Inflammatory macrophage (primary cell): ENCODE measurements at places on chromosomes 6 and 20.

DNA sequence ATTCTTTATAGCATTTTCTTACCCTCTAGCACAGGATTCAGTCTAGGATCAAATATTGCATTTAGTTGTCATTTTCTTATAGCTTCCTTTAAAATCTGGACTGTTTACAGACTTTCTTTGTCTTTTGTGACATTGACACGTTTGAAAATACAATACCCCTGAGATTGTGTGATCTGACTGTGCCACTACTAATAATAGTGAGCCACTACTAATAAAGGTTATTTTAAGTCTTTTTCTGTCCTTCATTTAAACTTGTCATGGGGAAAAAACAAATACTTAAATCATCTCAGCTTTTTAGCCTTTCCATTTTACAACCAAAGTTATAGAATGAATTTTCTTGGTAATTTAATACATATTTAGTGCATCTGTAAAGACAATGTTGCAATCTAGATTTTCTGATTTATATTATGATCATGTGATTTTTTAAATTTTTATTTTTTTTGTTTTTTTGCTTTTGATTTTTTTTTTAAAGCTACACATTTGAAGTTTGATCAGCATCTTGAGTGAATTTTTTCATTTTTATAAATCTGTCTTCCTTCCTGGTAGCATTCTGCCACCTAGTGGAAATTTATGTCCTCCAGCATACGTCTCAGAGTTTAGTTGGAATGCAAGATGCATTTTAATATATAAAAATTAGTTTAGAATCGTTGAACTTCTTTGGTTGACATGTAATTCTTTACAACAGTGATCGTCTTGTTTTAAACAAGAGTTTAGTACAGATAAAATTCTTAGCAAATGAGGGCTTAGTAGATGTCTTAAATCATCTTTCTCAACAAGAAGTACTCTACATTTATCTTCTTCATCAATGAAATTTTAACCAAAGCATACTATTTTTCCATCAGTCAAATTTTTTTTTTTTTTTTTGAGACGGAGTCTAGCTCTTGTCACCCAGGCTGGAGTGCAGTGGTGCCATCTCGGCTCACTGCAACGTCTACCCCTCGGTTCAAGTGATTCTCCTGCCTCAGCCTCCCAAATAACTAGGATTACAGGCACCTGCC, 119.4 kb downstream of the NCOA3 start:
- DNase-seq: peak; percentile 64

DNA sequence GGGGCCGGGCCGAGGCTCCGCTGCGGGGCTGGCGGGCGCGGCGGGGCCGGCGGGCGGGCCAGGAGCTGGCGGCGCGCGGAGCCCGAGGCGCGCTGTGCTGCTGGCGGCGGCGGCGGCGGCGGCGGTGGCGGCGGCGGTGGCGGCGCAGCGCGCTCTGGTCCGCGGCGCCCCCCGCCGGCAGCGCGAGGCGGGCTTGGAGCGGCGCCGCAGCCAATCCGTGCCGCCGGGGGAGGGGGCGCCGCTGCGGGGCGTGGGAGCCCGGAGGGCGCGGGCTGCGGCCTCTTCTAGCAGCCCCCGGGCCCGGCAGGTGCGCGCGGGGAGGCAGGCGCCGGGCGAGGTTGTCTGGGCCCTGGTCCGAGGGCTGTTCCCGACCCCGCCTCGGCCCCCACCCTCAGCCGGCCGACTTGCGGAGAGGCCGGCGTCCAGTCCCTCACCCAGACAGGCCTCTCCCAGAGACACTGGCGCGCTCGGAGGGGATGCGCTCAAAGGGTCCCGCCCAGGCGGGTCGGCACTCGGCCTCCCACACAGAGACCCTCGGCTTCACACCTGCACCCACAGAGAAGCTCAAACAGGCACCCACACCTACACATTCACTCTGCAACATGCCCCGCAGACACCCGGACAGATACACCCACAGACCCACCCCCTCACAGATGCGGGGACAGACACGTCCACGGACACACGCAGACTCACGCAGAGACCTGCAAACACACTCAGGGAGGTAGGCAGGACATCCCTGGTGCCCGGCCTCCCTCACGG, at the start of gene RIMS4:
TSS of gene RIMS4 (minus strand) at position 156 of the 759 bp plus-strand sequence. CDS start 275 bp downstream, outside the sequence.
- no peak for DNase-seq

GRCh38 chr6:47083586-47084047, 41.5 kb upstream of the ADGRF1 start:
- DNase-seq: peak; percentile 4

DNA sequence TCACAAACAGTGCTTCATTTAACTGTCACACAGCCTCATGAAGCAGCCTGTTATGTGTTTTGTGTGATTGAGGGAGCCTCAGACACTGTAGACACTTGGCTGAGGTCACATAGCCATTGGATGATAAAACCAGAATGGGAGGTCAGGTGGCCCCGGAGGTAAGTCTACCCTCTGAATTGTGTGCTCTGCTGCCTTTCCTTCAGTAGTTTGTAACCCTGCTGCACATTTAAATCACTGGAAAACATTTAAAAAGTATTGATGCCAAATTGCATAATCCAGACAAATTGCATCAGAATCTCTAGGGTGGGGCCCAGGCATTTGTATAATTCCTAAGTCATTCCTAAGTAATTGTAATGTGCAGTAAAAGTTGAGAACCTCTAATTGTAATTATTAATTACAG, 85.2 kb upstream of the ECI2 start:
- DNase-seq: no peak

- DNase-seq: no peak
Observed at GRCh38 chr6:20227350-20227749, 15.1 kb upstream of the MBOAT1 start.

DNA sequence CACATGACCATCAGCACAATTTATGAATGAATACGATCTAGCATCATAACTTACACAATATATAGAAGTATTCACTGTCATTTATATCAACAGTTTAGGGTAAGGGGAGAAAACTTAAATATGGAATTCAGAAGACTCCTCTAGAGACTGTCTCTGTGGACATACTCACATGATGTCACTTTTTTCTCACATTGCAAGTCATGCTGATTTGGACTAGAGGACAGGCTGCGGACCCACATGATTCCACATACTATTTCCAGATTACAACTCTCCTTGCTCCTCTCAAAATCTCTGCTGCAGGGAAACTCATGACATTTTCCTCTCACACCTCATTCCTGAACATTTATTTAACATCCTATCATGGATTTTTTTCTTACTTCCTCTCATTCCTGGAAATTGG, 13.4 kb downstream of the CRISP1 start:
- no peak for DNase-seq

- peak; percentile 43 for DNase-seq
Observed at GRCh38 chr20:18712131-18712530, 101.5 kb upstream of the SCP2D1 start.

DNA sequence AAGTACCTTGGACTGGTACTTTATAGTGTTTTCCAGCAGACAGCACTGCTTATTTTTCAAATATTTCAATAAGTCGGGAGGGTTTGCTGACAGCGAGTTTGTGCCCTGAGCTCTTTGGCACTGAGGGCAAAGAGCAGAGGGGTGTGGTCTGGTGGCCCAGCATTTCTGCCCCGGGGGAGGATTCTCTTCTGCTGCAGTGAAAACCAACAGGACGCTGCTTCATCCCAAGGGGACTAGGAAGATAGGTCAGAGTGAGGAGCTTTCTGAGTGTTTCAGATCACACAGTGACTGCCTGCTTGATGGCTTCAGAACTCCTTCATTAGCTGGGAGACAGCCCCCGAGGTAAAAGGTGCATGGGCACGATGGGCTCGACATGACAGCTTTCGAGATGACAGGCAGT, 8.6 kb downstream of the ULBP2 start:
- no peak for DNase-seq

DNA sequence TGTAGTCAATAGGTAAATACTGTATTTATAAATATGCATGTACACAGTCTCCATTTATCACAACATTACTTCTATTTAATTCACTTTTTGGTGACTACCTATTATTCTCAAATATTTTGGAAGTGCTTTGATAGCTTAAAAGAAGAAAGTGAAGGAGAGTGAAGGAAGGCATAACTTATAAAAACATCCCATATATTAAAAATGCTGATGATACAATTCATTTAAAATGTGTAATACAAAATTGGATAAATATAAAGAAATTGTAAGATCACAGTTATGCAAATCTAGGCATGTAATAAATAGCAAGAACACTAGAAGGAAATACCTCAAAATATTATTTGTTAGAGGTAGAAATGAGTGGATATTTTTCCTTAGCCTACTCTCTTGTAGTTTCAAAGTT, 111.6 kb upstream of the ADTRP start:
- DNase-seq: no peak

DNA sequence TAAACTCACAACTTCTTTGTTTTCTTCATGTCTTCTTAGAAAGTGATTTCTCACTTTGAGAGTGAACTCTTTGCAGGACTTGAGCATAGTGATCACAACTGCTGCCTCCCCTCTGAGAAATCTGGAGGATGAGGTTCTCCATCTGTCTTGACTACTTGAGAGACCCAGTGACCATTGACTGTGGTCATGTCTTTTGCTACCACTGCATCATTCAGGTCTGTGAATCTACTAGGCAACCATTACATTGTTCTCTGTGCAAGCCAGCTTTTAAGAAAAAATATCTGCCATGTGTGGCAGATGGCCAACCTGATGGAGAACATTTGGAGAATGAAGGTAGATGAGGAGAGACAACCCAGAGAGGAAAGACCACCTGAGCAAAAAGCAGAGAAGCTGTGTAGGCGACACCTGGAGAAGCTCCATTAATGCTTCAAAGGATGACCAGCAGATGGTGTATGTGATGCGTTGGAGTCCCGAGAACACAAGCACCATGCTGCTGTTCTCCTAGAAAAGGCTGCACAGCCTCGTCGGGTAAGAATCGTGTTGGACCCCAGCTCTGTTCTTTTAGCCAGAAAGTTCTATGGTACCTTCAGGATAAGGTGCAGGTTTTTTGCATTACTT, 25.1 kb upstream of the TRIM26 start:
- peak; percentile 4 for DNase-seq

DNA sequence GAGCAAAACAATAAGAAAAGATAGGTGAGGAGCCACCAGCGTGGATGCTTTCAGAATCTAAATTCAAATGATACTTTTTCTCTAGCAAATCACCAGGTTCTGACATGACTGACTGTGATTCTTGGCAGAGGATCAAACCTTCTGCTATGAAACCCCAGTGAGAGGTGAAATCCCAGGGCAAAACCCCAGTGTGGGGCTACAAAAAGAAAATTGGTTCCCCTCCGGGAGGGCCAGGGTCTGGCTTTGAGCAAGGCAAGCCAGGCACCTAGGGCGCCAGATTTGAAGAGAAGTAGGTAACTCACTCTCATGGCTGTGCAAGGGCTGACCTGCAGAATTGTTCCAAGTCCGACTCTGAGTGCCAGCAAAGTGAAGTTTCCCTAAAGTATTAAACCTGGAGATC, 20.2 kb upstream of the RALGAPA2 start:
- no peak for DNase-seq

GRCh38 chr6:15076565-15076964, 169.3 kb upstream of the JARID2 start:
- DNase-seq: no peak

DNA sequence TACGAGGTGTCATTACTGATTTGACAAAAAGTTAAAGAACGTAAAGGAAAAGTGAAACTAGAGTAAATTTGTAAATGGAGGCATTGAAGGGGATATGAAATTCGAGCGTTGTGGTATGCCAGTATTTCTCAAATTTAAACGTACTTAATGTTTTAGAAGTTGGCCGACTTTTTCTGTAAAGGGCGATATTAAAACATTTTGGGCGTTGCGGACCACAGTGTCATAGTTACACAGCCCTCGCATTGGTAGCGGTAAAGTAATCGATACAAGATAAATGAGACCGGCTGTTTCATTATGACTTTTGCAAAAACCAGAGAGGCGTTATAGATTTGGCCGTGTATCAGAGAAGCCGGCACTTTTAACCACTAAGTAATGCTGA, 39.6 kb downstream of the OR2B2 start:
- no peak for DNase-seq

DNA sequence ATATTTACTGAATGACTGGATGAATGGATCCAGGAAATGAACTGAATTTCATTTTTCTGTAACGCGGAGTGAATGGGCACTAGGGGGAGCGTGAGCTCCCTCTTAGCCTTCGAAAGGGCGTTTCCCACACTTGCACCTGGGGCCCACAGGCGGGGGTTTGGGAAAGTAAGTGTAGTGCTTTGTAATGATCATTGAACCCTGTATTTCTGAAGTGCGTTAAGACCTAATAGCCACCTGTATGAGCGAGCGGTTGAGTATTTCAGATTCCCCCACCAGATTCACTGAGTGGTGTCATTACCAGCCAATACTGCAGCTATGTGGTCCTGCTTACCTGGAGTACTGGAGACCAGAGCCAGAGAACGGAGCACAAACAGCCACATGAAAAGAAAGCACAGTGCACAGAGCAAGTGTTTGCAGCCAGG, 10.5 kb downstream of the SYTL3 start:
- peak; percentile 21 for DNase-seq

DNA sequence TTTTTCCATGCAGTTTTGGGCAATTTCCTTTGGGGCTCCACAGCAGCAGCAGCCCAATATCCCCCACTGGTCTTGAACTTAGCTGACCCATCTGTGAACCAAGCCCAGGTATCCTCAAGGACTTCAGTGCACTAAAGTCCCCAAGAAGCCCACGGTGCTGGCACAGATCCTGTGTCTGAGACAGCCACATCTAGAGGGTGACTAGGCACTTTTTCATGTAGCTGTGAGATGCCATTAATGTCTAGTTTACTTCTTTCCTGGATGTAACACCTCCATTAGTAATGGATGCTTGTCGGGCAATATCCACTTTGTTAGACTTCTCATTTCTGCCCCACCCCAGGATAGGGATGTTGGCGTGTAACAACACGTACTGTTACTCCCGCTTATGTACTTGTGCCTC, 176.2 kb upstream of the PROKR2 start:
- DNase-seq: no peak

DNA sequence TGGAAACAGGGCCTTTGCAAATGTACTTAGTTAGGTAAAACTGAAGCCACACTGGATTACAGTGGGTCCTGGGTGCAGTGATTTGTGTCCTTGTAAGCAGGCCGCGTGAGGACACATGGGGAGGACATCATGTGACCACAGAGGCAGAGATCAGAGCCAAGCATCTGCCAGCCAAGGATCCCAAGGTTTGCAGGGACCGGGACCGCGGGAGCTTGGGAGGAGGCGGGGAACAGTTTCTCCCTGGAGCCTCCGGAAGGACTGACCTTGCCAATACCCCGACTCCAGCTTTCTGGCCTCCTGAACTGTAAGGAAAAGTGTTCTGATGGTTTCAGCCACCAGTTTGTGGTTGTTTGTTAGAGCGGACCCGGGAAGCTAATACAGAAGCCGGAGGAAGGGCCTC, 500.9 kb downstream of the PREX1 start:
- no peak for DNase-seq

DNA sequence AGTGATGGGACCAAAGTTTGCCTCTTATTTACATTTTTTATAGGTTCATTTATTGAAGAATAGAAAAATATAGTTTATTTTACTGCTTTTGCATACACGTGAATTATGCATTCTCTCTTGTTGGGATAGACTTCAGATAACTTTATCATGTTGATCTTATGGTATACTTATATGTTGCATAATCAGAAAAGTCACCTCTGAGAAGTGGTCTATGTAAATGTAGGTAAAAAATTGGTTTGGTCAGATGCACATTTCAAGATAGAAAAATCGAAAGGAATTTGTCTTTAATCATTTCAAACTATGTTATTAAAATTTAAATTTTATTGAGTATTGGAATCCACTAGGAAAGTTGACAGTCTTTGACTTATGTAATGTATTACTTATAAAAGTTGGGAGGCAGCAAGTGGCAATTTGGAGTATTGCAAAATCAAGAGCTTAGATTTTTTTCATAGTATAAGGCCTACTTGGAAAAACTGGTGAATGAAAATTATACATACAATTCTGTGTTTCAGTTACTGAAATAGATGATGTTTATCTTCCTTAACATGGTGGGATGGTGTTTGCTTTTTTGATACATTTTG, 2.4 kb downstream of the PHF3 start:
- DNase-seq: no peak
